ENCODE measurements at places on chromosomes 12 and 14. TPM values are rescaled to one million over a fixed set of nuclear protein-coding genes. Genes with fewer than 3 reads are reported as not detected.

DNA sequence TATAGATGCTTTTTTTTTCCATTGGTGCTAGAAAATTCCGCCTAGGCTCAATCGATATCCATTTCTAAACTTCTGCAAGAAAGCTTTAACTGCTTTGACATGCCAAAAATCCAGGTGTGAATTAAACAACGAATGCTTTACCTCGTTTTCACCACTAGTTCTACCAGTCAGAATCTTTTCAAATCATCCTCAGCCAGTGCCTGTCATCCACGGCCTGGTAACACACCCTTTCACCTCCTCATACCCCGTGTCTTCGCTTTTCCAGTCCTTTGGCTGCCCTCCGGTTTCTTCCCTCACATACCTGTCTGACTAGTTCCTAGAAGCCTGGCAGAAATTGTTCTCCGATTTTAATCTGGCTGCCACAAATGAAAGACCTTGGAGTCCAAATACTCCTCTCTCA lies 1.4 kb upstream of the PHC1 start:
- no peak for DNase-seq
- peaks cover 7% of the 10 kb centered on the region for H3K4me1 ChIP-seq
- H3K36me3 ChIP-seq = no peaks in the 10 kb centered on the region
- no peaks in the 10 kb centered on the region for H3K27me3 ChIP-seq

DNA sequence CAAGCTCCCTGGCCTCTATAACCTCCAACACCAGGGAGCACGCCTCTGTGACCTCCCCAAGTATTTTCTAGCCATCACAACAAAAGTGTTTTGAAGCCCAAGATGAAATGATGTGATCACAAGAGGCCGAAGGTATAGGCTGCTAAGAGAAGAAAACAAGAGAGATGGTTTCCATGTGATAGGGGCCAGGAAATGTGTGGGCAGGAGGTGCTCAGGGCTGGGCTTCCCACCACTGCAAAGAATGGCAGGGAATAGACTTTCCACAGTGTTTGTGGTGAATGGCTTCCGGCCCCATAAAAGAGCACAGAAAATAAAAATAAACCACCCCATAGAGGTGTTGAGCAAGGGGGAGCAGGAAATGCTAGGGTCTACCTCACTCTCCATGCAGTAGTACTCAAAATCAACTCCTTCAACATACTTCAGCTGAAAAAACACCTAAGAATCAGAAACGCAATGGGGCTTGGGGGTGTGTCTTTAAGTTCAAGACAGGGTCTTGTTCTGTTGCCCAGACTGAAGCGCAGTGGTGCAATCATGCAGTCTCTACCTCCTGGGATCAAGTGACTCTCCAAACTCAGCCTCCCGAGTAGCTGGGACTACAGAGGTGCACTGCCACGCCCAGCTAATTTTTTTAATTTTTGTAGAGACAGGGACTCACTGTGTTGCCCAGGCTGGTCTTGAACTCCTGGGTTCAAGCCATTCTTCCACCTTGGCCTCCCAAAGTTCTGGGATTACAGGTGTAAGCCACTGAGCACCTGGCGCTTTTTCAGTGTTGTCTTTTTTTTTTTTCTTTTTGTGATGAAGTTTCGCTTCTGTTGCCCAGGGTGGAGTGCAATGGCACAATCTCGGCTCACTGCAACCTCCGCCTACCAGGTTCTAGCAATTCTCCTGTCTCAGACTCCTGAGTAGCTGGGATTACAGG lies 27.1 kb downstream of the DAD1 start:
- no peaks in the 10 kb centered on the region for H3K36me3 ChIP-seq
- no peaks in the 10 kb centered on the region for H3K27me3 ChIP-seq
- no peak overlapping the region for H3K4me3 ChIP-seq
- H3K27ac ChIP-seq = peak overlapping the region; percentile 26
- H3K4me1 ChIP-seq = no peaks in the 10 kb centered on the region

DNA sequence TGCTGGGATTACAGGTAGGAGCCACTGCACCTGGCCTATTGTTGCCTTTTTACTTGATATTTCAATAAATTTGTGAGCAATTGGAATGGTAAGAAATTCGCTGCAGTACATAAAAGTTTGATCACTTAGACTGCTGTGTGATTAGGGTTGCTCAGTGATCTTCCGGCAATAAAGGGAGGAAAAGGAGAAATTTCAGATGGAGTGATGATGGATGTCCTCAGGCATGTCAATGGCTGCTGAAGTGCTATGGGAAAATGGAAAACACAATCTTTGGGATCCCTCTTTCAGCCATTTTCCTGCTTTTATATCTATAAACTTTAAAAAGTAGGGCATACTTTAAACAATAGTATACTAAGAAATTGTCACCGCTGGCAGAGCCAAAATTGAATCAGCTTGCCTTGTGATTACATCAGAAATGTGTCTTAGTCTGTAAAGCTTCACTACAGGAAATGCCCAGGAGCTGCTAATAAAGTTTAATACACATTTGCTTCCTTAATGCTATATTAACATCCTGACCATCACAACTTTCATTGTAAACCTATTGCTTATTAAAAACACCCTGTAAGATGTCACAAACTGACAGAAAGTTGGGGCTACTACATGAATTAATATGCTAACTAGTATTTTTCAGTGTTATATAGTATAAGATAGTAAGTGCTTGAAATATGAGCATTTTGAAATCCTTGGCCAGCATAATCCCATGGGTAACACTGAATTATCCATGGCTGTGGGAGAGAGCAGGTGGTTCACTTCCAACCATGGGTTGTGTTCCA lies 13.7 kb upstream of the FBXL14 start:
- H3K4me3 ChIP-seq = no peak overlapping the region
- no peaks in the 10 kb centered on the region for H3K4me1 ChIP-seq
- DNase-seq = no peak
- no peaks in the 10 kb centered on the region for H3K36me3 ChIP-seq
- H3K27me3 ChIP-seq = no peaks in the 10 kb centered on the region
- H3K27ac ChIP-seq = peak overlapping the region; percentile 6

The GZMB gene
- 122 TPM for total RNA-seq

- H3K27me3 ChIP-seq = no peaks in the 10 kb centered on the region
- H3K36me3 ChIP-seq = no peaks in the 10 kb centered on the region
- H3K4me3 ChIP-seq = no peak overlapping the region
- no peak overlapping the region for H3K27ac ChIP-seq
- no peak for DNase-seq
These were observed 369.6 kb downstream of the DPF3 start for GRCh38 chr14:72524295-72524629.

DNA sequence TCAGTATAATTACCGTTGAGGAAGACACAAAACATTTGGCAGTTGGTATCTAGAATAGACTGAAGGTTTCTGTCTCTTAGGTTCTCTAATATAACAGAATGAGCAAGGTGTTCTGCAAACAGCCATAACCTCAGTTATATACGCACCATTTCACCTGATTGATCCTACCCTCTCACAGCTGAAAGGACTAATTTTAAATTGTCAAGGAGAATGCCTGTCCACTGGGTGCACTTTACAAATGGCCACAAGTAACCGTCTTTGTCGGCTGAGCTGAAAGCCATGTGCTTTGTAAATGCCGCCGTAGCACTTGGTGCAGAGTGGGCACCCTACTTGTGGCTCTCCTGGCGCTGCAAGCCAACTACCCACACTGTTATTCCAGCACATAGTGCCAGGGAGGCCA lies 466.3 kb downstream of the AACS start:
- H3K4me1 ChIP-seq = no peaks in the 10 kb centered on the region
- no peaks in the 10 kb centered on the region for H3K27me3 ChIP-seq
- H3K4me3 ChIP-seq = no peak overlapping the region
- no peaks in the 10 kb centered on the region for H3K36me3 ChIP-seq
- no peak overlapping the region for H3K27ac ChIP-seq
- no peak for DNase-seq

DNA sequence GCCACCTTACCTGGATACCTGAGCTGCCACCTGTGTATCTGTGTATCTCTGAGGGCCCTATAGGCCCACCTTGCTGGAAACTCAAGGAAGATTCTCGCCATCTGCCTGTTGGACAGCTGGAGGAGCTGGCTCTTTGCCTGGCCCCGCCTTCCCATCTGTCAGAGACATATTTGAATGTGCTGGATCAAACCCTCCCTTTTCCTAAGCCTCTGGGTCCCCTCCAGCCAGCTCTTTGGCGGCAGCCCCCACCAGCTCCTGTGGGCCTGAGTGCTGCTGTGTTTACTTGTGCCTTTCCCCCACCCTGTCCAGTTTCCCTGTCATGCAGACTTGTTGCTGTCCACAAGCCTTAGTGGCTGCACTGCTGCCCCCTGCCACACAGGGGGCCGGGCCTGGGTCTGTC lies 55.9 kb upstream of the SRSF5 start:
- H3K4me1 ChIP-seq = peaks cover 26% of the 10 kb centered on the region
- H3K36me3 ChIP-seq = no peaks in the 10 kb centered on the region
- peak; percentile 47 for DNase-seq
- no peaks in the 10 kb centered on the region for H3K27me3 ChIP-seq

- H3K4me1 ChIP-seq = no peaks in the 10 kb centered on the region
- no peak for DNase-seq
- no peaks in the 10 kb centered on the region for H3K27me3 ChIP-seq
- no peak overlapping the region for H3K27ac ChIP-seq
- H3K36me3 ChIP-seq = no peaks in the 10 kb centered on the region
- no peak overlapping the region for H3K4me3 ChIP-seq
These were observed 13.8 kb downstream of the MGST1 start for GRCh38 chr12:16361142-16361783.

The P2RX2 gene
- not detected for total RNA-seq

The BTBD6 gene
- total RNA-seq = 41.9 TPM

DNA sequence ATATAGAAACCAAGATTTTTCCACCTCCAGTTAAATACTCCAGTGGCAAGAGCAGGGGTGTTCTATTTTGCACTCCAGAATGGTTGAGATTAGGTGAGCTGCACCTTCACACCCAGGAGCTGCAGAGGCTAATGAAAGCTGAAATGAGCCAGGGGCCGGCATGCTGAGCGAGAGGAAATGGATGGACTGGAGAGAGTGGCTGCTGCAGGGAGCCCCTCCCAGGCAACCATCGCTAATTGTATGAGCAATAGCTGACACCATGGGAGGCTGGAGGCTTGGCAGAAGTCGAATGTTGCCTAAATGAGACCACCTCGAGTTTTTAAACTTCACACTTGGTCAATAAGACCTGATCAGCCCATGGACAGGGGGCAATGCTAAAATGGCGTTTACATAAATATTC lies 301.8 kb upstream of the TMPO start:
- H3K4me3 ChIP-seq = no peak overlapping the region
- H3K27me3 ChIP-seq = no peaks in the 10 kb centered on the region
- no peaks in the 10 kb centered on the region for H3K36me3 ChIP-seq
- H3K4me1 ChIP-seq = no peaks in the 10 kb centered on the region

DNA sequence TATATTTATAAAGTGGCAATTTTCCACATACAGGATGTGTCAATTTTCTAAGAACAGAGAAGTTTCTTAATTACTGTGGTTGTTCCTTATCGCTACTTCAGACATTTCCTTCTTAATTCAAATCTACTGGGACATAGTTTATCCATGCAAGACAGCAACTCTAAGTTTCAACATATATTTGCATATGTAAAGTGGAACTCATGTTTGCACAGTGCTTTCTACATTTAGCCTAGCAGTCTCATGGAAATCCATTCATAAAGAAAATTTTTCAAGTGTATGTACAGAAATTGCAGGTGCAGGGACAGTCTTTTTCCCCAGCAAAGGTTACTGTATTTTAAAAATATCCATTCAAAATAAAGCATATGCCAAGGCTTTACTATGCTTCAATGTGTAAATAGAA lies 956.7 kb upstream of the SEL1L start:
- H3K27ac ChIP-seq = no peak overlapping the region
- DNase-seq = no peak
- H3K27me3 ChIP-seq = no peaks in the 10 kb centered on the region

The PCBP2 gene
- total RNA-seq = 398 TPM

DNA sequence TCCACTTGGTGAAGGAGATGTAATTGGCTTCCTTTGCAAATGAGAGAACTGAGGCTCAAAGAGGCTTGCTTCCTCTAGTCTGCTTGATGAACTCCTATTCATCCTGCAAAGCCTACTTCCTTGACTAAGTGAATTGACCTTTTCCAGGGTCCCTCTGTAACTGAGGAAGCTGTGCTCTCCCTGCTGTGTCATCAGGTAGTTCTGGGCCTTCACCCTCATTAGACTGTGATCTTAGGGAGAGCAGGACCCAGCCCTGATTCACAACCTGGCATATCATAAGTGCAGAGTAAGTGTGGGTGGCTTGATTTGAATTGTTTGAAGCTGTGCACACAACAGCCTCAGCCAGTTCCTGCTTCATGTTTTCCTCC lies 16.3 kb downstream of the ASB2 start:
- no peak overlapping the region for H3K4me3 ChIP-seq
- H3K27me3 ChIP-seq = no peaks in the 10 kb centered on the region
- H3K4me1 ChIP-seq = no peaks in the 10 kb centered on the region
- no peaks in the 10 kb centered on the region for H3K36me3 ChIP-seq
- H3K27ac ChIP-seq = no peak overlapping the region

The SLC17A8 gene
- total RNA-seq = not detected

The SYNDIG1L gene
- total RNA-seq = not detected

DNA sequence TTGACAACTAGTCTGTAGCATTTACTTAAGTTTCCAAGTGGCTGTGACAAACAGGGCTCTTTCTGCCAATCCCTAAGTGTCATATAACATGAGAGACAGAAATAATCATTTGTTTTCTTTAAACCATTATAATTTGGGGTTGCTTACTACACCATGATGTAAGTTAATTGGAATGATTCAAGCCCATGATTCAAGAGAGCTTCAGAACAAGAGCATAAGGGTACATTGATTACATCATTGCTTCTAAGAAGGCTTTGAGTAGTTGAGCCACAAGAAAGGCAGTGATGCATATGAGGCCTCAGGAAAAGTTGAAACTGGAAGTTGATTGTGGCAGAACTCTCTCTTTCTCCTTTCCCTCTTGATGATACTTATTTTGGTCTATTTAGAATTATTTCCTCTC lies 444.0 kb downstream of the CCER1 start:
- no peak overlapping the region for H3K4me3 ChIP-seq
- no peak overlapping the region for H3K27ac ChIP-seq
- no peaks in the 10 kb centered on the region for H3K4me1 ChIP-seq

The CCDC177 gene
- not detected for total RNA-seq

GRCh38 chr14:69554500-69554899 lies 20.2 kb downstream of the CCDC177 start:
- no peaks in the 10 kb centered on the region for H3K4me1 ChIP-seq
- no peaks in the 10 kb centered on the region for H3K27me3 ChIP-seq
- H3K36me3 ChIP-seq = no peaks in the 10 kb centered on the region
- no peak for DNase-seq
- H3K27ac ChIP-seq = no peak overlapping the region
- no peak overlapping the region for H3K4me3 ChIP-seq

The RAD51AP1 gene
- not detected for total RNA-seq

The PFKM gene
- total RNA-seq = 70.9 TPM

The SPTLC2 gene
- 64.2 TPM for total RNA-seq

All from uterus (tissue), 4 donors.